Gastroesophageal sphincter (tissue), 4 donors: ENCODE measurements at places on chromosomes 1 and 21. TPM values are rescaled to one million over a fixed set of nuclear protein-coding genes. Genes with fewer than 3 reads are reported as not detected.
A peak's percentile ranks its signal among the peaks of the same experiment; 100 is the strongest.

GRCh38 chr1:44405031-44405797 is at the start of gene RNF220:
TSS of gene RNF220 (plus strand) at chr1:44405255.
- peak; percentile 44 for ATAC-seq

DNA sequence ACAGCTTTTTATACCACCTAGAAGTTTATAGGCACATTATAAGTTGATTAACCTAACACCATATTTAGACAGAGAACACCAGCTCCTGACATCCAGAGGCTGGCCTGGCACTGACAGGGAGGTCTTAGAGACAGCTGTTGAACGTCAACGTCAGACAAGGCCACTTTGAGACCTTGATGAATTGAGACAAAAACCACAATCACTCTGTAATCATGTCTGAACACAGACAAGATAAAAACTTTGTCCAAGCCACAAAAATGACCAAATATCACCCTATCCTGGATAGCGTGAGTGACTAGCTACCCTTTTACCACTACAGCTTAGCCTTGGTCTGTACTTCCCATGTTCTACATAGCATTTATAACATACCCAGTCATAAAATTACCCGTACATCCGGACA is 403.6 kb upstream of the CHRM3 start:
- no peak for ATAC-seq

DNA sequence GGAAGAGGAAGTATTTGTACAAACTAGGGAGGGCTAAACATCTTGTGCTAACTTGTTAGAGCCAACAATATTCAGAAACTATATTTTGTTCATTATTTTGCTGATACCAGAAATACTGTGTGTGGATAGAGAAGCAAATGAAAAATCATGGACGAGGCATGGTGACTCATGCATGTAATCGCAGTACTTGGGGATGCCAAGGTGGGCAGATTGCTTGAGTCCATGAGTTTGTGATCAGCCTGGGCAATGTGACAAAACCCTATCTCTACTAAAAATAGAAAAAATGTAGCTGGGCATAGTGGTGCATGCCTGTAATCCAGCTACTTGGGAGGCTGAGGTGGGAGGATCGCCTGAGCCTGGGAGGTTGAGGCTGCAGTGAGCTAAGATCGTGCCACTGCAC is 13.4 kb downstream of the LRRC41 start:
- no peak for ATAC-seq

GRCh38 chr1:221987860-221988520 is 246.1 kb upstream of the DUSP10 start:
- ATAC-seq, result no peak

- no peak for ATAC-seq
These were observed 138.5 kb downstream of the ZZZ3 start for GRCh38 chr1:77543822-77544448.

DNA sequence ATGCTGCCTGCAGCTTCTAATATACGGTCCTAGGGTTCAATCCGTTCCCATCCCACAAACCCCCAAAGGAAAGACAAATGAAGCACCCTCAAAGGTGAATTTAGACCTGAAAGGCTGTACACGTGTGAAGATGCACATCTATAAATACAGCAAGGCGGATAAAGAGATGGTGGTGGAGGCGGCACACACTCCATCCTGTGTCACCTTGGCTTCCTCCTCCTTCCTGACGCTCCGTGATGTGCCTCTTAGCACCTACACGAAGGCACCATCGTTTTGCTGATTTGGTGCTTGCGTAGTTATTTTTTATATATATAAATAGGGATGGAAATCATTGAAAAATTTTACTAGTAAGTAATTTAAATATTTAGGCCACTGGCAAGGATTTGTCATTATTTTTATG is 359.4 kb downstream of the NPHP4 start:
- no peak for ATAC-seq

GRCh38 chr1:67570486-67571143 is 114.4 kb upstream of the GADD45A start:
- ATAC-seq, result peak; percentile 19

DNA sequence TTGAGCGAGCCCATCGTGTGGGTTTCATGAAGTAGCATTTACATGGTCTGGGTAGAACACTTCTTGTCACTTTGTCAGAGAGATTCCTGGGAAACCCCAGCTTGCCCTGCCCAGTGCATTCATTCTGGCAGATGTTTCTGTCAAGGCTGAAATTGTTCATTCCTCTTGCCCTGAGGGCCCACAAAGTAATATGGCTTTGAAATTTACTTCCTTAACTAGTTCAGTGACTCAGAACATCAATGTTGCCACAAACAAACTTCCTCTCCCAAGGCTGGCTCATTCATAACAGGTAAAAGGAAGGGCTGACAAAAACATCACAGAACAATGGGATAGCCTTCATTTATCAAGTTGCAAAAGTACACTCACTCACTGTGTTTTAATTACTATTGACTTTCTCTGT is 5.0 kb upstream of the KIAA0040 start:
- no peak for ATAC-seq

GRCh38 chr1:8155528-8156186 is 129.5 kb upstream of the ERRFI1 start:
- no peak for ATAC-seq

DNA sequence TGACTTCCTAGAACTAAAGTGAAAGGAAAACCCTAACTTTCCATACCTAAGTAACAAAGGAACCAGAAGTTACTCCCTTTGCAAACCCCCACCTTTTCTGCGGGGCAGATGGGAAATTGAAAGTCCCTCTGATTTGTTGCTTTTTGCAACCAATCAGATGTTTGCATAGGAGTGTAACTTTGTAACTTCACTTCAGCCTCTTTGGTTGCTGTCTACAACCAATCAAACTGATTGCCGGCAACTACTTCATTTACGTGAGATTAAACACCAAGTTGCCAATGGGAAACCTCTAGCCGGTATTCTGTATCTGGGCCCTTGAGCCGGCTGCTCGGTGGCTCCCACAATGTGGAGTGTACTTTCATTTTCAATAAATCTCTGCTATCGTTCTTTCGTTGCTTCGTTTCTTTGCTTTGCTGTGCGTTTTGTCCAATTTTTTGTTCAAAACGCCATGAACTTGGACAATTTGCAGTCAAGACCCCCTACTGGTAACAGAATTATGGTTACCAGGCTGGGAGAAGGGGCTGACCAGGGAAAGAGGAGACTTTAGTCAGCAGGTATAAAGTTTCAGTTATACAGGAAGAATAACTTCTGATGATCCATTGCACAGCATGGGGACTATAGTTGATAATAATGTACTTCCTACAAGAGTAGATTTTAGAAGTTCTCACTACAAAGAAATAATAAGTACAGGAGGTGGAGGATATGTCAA is 69.2 kb upstream of the RGS2 start:
- ATAC-seq, result no peak

GRCh38 chr1:223326776-223327175 is 37.2 kb downstream of the SUSD4 start:
- ATAC-seq, result no peak

DNA sequence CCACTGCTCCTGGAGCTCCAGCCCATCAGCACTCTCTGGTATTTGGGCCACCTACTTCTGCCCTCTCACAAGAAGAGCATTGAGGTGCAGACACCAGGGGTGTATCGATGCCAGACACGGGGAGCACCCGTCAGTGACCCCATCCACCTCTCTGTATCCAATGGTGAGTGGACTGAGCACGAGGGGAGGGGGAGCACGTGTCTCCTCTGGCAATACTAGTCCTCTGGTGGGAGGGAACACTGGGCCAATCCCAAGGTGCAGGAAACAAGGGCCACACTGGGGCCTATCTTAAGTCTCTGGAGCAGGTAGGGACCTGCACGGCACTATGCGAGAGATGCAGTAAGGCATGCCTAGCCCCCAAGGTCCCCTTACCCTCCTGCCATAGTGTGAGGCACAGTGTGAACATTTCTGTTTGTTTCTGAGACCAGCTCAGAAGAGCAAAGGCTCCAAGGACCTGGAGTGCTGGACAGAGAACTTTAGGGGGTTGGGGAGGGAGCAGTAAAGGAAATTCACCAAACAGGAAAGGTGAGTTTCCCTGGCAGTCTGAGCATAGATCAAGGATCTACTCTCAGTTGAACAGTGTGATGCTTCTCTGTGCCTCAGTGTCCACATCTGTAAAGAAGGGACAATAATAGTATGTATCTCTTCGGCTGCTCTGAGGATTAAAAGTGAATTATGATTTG is 2.3 kb downstream of the FCRLB start:
- no peak for ATAC-seq

GRCh38 chr1:97190326-97190725 is 468.7 kb downstream of the PTBP2 start:
- ATAC-seq, result no peak

DNA sequence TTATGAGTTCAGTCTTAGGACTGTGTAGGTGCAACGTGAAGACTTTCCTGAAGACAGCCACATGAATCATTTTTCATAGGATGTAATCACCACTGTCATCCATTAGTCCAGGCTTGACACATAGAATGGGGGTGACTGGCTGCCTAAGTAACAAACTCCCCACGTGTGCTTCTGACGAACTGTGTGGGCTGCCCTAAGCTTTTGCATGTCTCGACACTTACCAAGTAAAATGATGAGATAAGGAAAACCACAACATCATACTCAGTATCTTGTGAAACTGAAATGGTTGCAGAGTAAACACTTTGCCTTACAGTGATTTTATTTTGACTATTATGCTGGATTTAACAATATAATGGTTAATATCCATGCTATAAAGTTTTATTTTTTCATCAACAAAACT is 19.5 kb downstream of the ERG start:
- ATAC-seq, result no peak

DNA sequence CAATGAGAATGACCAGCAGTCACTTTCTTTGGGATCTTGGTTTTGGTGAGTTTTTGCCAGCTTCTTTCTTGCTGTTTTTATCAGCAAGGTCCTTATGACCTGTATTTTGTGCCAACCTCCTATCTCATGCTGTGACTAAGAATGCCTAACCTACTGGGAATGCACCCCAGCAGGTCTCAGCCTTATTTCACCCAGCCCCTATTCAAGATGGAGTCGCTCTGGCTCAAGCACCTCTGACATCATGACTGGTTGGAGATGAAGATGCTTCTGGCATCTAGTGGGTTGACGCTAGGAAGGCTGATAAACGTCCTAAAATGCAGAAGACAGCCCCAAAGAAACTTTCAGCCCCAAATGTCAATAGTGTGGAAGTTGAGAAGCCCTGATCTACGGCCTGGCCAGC is 33.6 kb upstream of the NHLH2 start:
- no peak for ATAC-seq

DNA sequence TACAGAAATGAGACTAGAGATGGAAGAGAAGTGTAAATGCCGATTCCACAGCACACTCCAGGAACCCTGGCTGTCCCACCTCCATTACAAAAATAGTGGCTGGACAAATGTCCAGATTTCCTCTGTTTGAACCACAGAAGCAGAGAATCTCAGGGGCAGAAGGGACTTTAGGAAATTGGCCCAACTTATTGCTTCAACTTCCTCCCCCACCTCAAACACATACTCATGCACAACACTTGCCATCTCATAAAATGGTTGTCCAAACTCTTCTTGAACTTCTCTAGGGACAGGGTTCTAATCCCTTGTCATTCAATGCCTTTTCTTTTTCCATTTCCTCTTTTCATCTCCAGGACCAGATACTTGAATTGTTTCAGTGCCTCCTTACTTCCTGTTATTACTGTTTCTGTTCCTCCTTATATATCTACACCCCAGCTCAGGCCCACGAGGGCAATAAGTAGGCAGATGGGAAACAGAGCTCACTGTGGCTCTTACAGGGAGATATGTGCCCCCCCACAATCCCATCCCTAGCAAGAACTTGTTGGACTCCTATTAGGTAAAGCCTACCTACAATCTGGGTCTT is 8.5 kb upstream of the B4GALT3 start:
- ATAC-seq, result peak; percentile 23

GRCh38 chr1:225857256-225857655 is 24.9 kb downstream of the TMEM63A start:
- no peak for ATAC-seq

DNA sequence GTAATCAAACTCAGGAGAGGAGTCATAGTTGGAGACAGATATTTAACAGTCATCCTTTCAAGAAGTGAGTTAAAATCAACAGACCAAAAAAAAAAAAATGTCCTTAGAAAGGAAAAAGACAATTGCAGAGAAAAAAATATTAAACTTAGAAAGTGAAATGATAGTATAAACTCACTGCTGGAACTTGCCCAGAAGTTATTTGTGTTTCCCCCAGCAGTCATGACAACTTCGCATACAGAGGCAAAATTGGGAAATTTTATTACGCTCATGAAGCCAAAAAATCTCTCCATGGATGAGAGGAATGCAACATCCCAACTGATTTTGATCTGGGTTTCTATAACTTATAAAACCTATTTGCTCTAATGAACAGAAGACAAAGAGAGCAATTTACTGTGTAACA is 198.2 kb downstream of the LRRC7 start:
- ATAC-seq, result no peak

GRCh38 chr1:58396150-58396549 is 150.4 kb downstream of the OMA1 start:
- no peak for ATAC-seq

GRCh38 chr21:25676451-25676850 is 37.4 kb downstream of the JAM2 start:
- no peak for ATAC-seq

DNA sequence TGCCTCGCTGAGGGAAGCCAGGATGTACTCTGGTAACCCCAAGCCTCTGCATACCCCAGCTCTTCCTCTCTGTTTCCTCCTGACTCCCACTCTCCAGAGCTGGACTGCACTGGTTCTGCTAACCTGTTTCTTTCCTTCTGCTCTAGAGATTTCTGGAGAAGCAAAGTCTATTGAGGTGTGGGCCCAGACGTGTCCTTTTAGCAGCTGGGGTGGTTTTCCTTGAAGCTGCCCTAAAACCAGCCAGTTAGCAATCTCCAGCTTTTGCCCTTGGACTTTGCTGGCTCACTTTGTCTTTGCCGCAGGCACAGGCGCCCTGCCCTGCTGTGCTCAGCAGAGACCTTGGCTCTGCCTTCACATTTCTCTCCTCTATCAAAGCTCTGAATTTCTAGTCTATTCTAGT is 171.8 kb upstream of the IVNS1ABP start:
- no peak for ATAC-seq

DNA sequence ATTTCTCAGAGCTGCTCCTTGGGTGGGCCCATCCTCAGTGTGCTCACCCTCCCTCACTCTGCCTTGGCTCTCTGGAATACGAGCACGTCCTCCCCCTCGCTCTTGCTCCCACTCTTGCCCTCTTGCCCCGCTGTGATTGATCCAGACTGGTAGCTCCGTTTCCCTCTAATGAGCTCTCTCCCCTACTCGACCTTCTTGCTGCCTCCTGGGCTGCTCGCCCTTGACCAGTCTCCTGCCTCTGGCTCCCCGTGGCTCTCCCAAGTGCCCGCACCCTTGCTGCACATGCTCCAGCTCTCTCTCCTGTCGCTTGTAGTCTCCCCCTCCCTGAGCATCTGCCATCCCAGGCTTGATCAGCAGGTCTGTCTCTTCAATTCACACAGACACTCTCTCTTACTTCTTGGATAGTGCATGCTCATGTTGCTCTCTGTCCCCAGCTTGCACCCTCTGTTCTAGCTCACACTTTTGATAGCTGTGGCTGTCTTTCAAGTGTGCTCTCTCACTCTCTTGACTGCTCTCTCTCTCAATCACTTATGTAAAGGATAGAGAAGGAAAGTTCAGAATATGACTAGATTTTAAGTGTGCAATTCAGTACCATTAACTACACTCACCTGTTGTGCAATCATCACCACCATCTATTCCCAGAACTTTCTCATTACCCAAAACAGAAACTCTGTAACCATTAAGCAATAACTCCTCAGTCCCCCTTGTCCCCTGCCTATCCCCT is 51.1 kb downstream of the PHC2 start:
- peak; percentile 22 for ATAC-seq

The MYCL gene
- 0.27 TPM for total RNA-seq

The IGSF3 gene
- 2.7 TPM for total RNA-seq

The TRIM17 gene
- not detected for total RNA-seq

The IVL gene
- total RNA-seq, result 0.31 TPM

The SYTL1 gene
- 4.5 TPM for total RNA-seq

The CHRM3 gene
- total RNA-seq, result 108 TPM

The EDARADD gene
- not detected for total RNA-seq

The CHIT1 gene
- total RNA-seq, result 0.16 TPM
